ENCODE measurements at places on chromosomes 7 and 10.

DNA sequence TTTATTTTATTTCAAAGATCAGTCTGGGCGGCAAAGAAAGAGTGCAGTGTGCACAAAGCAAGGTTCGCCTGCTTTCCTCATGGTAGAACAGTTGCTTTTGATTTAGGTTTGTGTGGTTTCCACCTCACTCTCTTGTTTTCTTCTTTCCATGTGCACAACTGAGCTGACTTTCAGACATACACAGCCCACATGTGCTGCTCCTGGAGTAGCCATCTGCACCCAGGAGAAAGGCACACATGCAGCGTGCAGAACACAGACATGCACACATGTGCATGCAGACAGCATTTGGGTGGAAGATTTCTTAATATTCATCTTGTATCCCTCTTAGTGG is 302.1 kb downstream of the FZD1 start:
- no peak for DNase-seq

DNA sequence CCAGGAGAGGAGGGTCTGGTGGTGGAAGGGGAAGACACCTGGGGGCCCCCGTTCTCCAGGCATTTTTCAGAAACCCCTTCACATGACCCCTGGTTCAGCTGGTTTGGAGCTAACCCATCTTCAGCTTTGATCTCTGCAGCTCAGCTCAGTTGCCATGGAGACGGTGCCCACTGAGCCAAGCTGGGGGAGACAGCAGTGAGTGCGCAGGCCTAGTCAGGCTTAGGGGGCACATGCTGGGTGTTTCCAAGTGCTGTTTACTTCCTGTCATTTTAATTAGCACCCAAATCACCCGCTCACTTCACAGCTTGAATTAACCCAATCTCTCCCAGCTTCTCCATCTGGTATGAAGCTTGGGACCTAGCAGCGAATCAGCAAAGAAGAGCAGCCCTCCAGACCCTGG is 9.0 kb downstream of the SPOCK2 start:
- DNase-seq: no peak

GRCh38 chr10:110457851-110458250 is 39.9 kb upstream of the DUSP5 start:
- no peak for DNase-seq

DNA sequence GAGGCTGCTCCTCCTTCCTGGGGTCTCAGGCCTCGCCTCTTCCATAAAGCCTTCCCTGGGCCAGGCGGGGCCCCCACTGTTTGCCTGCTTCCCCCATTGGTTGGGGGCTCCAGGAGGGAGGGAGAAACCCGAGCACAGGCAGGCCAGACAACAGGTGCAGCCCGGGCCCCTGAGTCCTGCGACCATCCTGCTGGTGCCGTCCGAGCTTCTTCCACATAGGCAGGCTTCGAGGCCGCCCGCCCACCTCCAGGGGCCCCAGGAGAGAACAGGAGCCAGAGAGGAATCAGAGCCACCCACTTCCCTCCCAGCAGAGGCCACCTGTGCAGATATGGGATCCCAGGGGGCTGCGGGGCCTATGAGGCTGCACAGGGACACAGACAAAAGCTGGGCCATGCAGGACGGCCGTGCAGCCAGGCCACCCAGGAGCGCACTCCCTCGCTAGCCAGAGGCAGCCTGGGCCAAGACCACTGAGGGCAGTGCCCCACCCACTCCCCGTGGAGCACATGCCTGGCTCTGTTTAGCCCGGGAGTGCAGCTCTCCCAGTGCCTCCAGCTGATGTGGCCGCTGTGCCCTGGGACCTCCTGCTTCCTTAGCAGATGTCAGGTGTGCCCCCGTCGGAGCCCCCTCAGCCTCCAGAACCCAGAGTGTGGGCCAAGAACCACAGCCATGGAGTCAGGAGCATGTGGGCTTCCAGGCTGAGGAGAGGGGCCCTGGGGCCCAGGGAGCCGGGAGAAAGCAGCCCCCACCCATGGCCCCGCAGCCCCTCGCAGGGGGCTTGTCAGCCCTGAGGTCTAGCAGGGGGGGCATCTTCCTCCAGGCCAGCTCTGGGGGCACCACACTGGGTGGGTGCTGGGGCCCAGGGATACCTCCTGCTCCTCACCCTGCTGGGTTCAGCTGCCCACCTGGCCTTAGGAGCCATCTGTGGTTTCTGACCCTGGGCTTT is 59.9 kb upstream of the INPP5A start:
- no peak for DNase-seq

DNA sequence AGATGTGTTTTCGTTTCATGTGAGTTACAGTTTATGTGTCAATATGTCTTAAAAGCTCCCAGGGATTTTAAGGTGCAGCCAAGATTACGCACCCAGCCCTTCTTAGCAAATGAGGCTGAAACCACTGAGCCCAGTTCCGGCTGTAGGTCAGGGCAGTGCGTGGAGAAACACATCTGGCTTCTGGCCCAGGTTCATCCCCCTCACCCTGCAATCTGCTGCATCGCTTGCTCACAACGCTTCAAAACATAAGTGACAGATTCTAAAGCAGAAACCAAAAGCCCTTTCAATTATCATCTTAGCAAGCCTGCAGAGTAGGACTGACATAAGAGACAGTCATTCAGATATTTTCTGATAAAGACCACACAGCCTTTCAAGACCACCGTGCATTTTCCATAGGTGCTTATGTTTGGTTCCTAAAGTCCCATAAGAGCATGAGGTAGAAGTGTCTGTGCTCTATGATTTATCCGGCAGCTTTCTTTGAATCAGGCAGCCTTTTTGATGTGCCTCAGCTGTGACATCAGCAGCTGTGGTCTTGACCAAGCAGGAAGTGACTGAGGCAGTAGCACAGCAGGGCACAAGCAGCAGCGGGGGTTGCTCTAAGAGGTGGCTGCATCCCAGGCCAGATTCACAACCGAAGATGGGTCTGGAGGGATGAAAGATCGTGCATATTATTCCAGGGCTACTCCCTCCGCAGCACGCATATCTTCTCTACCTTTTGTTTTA is 72.1 kb upstream of the LYZL2 start:
- peak; percentile 42 for DNase-seq

GRCh38 chr7:48028938-48029337 is at the start of gene SUN3:
Gene SUN3 (minus strand): TSS chr7:48029107. CDS start chr7:48028938, 169 bp downstream.
- no peak for DNase-seq

GRCh38 chr7:100612730-100613390 is 520 bp downstream of the MOSPD3 start:
- no peak for DNase-seq

- DNase-seq: no peak
Observed at GRCh38 chr7:108603656-108604306, 34.1 kb downstream of the DNAJB9 start.

DNA sequence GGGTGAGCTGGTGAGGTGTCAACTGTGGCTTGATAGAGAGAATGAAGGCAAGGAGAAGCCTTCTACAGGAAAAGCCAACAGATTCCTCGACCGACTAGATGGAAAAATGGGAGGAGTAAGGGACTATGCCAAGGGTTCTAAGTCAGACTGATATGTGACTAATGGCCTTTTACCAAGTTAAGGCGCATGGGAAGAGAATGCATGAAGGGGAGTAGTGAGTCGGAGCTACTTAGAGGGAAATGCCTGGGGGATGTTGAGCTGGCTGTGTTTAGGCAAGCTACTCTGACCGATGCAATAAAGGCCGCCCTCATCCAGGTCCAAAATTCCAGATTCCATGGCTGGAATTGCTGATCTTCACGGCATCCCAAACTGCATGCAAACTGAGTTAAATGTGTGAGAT is 48.2 kb downstream of the APBB1IP start:
- peak; percentile 99 for DNase-seq

GRCh38 chr7:18405726-18406125 is 89.8 kb upstream of the HDAC9 start:
- DNase-seq: peak; percentile 9

GRCh38 chr10:62560201-62560819 is 186.1 kb downstream of the ZNF365 start:
- DNase-seq: peak; percentile 94

Measured in AG10803 (cell line).